ENCODE measurements at places on chromosomes 11 and 22.

DNA sequence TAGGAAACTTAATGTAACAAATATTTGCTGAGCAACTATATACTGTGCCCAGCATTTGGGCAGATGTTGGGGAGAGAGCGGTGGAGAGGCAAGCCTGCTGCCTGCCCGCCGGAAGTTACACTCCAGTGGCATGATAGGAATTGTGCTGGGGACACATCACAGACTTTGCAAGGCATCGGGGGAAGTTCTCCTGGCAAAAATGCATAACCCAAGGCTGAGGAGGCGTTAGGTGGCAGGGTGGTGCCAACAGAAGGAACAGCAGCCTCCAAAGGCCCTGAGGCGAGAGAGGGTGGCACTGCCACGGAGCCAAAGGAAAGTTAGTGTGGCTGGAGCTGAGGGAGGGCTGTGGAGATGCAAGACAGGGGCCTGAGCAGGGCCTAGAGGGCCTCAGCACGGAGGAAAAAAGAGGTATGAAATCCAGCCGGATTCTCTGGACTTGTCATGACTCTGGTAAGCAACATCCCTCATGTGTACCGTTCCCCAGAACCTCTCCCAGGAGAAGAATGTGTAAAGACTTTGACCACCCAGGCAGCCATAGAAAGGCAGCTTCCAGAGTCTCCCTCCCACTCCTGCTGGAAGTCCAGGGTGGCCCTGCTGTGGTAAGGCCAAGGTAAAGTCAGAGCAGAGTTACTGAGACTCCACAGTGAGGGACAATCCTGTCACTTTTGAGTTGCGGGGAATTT is 76.1 kb upstream of the RAB1B start:
- DNase-seq = no peak

DNA sequence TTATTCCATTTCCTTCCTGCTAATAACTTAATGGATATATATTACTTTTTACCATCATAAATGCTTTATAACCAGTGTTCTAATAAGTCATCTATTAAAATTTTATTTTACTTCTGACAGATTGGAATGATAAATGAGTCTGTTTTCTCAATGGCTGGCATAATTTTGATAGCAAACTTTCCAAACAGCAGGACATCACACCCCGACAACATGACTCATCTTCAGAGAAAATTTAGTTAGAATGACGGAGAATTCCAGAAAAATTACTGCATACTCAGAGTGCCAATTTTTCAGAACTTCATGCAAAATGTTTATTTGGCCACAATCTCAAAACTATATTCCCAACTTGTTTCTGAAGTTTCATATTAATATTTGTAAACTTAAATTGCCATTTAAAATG is 174.4 kb downstream of the SWAP70 start:
- DNase-seq = no peak

GRCh38 chr11:86537541-86538222 is 134.7 kb downstream of the ME3 start:
- no peak for DNase-seq

- no peak for DNase-seq
These were observed 6.8 kb downstream of the PPP6R3 start for GRCh38 chr11:68467201-68467834.

DNA sequence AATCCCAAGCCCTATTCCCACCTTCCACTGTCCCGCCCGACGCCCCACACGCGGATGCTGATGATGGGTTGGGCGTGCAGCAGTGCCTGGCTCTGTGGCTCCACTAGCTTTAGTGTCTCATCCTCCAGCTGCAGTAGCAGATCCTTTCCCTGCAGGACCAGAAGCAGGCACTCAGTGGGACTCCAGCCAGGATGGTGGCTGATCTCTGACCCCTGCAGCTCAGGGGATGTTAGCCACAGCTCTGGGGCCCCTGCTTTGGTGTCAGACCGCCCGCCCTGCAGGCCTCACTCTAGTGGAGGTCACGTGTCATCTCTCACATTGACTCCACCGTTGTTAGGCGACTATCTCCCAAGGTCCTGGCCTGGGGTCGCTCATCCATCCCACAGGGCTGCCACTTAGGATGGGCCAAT is 11.8 kb downstream of the SMPD1 start:
- DNase-seq = no peak

DNA sequence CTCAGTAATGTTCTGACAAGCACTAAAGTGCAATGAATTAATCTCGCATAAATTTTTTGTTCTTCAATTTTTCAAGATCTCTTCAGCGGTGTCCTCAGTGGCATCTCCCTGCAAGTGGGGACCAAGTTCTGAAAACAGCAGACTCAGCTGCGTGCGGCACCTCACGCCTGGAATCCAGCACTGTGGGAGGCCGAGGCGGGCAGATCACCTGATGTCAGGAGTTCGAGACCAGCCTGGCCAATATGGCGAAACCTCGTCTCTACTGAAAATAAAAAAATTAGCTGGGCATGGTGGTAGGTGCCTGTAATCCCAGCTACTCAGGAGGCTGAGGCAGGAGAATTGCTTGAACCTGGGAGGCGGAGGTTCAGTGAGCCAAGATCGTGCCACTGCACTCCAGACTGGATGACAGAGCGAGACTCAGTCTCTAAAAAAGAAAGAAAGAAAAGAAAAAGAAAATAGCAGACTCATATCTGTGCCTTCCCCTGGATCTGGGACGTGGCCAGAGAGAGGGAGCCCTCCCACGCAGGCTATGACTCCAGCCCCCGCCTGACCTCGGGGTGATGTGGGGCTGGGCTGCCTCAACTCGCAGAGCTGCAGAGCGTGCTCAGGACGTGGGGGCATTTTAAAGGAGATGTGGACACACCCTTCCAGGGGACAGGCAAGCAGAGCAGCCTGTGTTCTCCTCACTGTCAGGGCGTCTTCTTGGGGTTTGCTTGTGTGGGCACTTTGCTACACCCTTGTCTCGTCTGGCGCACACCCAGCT is 346.6 kb downstream of the BRD1 start:
- no peak for DNase-seq

GRCh38 chr11:41116970-41117369 is 342.5 kb downstream of the LRRC4C start:
- no peak for DNase-seq

DNA sequence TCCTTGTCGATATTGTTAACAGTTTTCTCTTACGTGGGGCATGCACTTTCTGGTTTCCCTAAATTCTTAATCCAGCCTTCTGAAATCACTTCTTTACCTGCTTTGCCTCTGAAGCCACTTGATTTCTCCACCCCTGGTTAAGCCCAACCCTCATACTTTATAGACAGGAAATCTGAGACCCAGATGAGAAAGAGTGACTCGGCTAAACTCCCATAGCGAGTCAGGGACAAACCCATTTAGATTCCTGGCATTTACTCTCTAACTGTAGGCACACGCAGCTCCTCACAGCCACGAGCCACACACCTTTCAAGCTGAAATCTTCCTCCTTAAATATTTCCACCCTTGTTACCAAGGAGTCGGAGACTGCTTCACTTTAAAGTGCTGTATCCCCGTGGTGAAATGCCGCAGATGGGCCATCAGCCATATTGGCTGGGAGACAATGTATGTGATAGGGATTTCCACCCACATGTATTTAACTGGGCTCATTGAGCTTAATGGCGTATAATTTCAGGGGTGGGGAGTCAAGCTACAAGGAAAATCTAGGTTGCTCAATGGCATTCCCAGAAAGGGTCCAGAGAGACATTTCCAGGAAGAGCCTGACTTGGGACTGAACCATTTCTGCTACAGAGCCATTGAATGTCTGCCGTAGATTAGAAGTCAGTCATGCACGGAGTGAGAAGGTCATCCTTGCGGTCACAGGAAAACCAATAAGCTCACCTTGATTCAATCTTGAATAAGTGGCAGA is 49.9 kb upstream of the GRK3 start:
- DNase-seq = no peak

- DNase-seq = no peak
These were observed 4.7 kb downstream of the ACY3 start for GRCh38 chr11:67645521-67646461.

DNA sequence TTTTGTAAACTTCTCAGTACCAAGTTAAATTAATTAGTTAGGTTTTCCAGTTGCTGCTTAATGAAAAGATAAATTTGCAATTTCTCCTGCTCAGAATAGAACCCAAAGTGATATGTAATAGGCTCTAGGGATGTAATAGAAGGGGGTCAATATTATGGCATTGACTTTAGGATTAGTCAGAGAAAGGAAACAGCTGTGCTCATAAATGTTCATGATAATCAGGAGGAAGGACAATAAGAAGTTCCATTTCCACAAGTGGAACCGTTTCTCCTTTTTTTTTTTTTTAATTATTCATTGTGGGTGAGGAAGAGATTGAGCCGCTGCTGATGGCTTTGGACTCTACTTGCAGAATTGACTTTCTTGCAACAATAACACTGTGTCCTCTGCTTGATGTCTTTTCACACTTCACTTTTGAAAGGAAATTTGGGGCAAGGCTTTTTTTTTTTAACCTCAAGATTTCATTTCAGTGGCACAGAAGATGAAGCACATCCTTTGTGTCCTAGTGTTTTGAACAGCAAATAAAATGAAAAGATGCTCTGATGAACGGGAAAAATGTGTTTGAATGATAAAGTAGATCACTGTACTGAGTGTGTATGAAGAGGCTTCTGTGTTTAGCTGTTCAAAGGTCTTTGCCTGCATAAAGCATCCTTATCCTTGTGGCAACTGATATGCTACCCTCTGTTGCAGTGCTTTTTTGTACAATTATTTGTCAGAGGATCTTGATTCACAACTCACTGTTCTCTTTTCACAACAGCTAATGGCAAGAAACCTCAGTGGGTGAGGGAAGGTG is 62.4 kb downstream of the GAS2 start:
- DNase-seq = no peak

DNA sequence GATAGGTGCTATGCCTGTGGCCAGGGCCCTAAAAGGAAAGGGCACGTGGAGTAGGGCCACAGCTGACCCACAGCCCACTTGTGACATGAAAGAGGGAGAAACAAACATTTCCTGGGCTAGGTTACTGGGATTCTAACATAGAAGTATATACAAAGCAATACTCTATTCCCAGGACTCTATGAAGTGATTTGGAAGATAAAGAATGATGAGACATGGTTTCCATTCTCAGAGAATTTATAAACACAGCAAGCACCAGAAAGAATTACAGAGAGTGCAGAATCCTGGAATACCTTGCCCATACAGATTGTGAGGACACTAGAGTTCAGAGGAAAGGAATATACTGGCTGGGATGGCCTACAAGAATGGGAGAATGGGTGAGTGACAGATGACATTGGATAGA is 86.4 kb downstream of the KIRREL3 start:
- DNase-seq = no peak

DNA sequence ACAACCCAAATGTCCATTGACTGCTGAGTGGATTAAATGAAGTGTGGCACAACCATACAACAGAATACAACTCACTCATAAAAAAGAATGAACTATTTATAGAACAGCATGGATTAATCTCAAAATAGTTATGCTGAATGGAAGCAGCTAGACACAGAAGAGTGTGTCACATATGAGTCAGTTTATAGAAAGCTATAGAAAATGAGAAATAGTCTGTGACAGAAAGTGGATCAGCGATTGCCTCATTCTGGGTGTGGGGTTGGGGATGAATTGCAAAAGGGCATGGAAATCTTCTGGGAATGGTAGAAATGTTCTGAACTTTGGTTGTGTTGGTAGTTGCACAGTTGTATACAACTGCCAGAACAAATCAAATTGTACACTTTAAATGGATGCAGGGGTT is 37.4 kb downstream of the PRR5L start:
- no peak for DNase-seq

GRCh38 chr11:122246874-122247273 is 130.9 kb upstream of the BLID start:
- no peak for DNase-seq

- no peak for DNase-seq
These were observed 85.0 kb downstream of the ALX4 start for GRCh38 chr11:44224867-44225501.

DNA sequence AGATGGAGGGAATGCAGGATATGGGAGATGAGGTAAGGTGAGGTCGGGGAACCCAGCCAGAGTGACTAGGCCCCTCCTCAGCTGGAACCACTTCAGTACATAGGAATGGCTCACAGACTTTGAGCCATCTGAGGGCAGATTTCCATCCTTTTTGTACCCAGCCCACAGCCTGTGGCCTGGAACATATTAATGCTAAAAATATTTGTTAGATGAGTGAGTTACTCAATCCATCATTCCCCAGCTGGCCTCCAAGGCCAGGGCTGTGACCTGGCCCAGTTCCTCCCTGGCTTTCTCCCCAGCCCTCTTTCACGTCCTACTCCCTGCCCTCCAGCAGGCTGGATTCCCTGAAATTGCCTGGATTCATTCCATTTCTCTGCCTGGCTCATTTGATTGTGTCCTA is 57.2 kb upstream of the PRDM11 start:
- no peak for DNase-seq

GRCh38 chr11:124674168-124674517 is 439 bp downstream of the SPA17 start:
- no peak for DNase-seq

DNA sequence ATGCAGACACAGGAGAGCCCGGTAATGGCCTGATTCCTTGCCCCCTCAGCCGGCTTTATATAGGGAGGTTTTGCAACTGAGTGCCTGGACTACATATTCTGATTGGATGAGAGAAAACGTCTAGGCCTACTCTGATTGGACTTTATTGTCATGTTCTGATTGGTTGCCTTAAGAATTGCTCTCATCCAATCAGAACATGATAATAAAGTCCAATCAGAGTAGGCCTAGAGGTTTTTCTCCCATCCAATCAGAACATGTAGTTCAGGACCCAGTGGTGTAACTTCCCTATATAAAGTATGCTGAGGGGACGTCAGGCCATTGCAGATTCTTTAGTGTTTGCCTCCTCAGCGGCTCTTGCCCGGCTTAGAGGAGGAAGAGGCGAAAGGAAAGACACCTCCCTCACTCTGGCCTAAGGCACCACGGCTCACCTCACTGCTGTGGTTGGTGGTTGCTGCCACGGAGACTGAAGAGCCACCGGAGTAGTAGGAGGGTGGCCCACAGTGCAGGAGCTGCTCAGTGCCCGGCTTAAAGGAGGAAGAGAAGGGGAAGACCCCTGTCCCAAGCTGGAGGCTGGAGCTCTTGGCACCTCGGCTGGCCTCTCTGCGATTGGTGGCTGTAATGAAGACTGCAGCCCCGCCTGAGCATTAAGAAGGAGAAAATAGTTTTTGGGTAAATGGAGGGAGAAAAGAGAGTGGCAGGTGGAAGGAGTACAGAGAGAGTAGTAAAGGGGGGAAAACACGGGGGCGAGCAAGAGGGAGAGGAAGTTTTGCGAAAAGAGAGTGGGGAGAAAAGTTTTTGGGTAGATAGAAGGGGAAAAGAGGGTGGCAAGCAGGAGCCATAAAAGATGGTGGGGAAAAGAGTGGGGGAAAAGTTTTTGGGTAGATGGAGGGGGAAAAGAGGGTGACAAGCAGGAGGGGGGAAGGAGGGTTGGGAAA is 116.7 kb upstream of the SERPIND1 start:
- no peak for DNase-seq

GRCh38 chr22:20092477-20092854 is 12.4 kb downstream of the DGCR8 start:
- no peak for DNase-seq

GRCh38 chr11:19702620-19703019 is 10.0 kb upstream of the NAV2 start:
- no peak for DNase-seq

GRCh38 chr11:20443596-20443995 is 56.1 kb downstream of the PRMT3 start:
- DNase-seq = no peak

Data from NCI-H2081 treated with DMSO at 0.1 percent for 48 hours (cell line).